ENCODE measurements at places on chromosomes 4 and X.

DNA sequence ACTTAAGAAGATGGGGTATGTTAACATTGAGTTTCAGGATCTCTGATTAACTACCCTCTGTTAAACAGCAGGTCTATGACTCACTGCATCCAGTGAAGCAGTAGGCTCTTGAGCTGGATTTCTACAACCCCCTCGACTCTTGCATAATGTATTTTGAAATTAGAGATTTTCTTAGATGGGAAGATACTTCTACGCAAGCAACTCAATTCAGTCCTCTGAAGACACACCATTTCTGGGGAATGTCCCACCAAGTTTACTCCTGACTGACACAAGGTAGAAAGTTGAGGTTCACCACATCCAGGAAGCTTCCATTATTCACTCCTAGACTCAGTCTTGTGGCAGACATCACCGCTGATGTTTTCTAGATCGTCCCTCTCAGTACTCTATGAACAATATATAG, 12.9 kb downstream of the PALLD start:
- no peak for DNase-seq

GRCh38 chr4:151853034-151853433, 92.2 kb upstream of the GATB start:
- no peak for DNase-seq

DNA sequence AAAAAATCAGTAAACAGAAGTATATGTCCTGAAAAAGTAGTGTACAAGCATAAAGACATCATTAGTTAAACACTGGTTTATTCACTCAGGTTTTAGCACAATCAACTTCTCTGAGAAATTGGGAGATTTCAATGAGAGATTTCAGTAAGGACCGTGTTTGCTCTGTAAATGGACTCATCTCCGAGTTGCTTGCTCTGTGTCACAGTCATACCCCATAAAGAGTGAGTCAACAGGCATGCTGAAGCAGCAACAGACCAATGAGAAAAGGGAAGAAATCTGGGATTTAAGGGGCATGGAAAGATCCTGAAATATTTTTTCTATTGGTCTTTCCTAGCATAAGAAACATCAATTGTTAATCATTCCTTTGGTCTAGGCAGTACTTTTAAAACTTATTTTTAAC, 4.7 kb downstream of the GLUD2 start:
- DNase-seq = peak; percentile 29

GRCh38 chrX:148672517-148672916, 172.1 kb downstream of the AFF2 start:
- no peak for DNase-seq

GRCh38 chr4:121767166-121767565, 2.2 kb upstream of the SMIM43 start:
- DNase-seq = no peak

GRCh38 chrX:72238721-72239475, at the start of gene ERCC6L:
TSS of gene ERCC6L (minus strand) at chrX:72239027. CDS start at chrX:72238911, 116 bp downstream.
- DNase-seq = peak; percentile 92

DNA sequence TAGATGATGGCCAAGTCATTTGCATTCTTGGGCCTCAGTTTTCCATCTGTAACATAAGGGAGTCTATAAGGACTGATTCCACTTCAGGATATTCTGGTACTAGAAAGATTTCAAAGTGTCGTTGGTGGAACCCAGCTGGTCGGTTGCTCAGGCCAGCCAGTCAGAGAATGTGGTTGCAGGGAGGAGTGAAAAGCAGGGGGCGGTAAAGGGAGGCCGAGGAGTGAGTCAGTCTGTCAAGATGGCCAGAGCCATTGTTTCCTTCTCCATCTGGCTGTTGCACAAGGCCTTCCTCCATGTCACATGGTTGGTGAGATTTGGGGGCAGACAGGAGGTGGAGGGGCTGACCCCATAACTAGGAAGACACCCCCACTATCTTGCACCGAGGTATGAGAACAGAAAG, 38.2 kb downstream of the STARD8 start:
- peak; percentile 72 for DNase-seq

DNA sequence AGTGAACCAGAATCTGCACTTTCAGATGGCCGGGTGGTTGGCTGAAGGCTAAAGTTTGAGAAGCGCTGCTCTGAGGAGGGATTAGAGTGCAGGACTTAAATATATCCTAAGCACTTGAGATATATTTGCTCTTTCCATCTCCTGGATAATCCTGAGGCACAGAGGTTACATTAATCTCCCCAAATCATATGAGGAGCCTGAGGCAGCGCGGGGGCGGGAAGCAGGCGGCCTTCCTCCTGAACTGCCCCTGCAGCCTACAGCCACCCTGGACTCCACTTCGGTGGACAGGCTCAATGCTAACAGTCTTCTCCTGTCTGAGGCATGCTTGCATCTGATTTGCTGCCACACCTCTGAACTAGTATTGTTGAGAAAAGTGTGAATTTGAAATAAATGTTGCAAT, 72.5 kb downstream of the AFAP1 start:
- DNase-seq = no peak

DNA sequence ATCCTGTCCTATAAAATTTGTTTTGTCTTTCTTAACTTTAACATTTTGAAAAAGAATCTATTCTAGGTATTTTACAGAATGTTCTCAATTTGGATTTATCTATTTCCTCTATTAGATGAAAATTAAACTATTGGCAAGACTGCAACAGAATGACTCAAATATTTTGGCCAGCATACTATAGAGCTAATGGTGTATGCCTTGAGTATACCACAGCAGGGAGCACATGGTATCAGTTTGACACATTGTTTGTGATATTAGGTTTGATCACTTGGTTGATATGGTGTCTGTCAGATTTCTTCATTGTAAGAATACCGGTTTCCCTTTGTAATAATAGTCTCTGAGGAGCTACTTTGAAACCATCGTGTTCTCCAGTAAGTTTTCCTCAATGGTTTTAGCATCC, 87.8 kb upstream of the NPNT start:
- no peak for DNase-seq

- DNase-seq = no peak
Measured at GRCh38 chrX:73977542-73978169, 326.3 kb upstream of the ZCCHC13 start.

DNA sequence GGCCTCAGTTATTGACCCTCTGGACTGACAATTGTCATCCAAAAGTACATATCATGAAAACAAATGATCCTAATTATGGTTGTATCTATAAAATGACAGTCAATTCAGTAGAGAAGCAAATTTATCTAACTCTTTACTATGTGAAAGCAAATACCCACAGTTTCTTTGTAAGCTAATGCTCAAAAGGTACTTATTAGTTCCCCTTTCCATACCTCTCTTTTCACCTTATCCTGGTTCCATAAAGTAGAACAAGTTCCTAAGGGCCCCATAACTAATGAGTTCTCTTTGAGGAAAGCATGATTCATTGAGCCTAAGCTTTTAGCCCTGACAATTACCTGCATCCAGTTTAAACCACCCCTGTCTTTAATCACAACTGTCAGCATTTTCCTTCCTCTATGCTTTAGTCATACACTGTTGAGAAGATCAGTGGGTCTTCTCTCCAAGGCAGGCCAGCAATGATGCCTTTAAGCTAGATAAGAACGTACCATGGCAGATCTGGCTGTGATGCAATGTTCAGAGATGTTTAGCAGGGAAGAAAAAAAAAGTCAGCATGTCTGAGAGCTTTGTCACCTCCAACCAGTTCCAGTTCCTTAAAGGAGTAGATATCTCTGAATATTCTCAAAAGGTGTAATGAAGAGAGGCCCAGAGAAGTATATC, 179.7 kb upstream of the RASGEF1B start:
- no peak for DNase-seq

DNA sequence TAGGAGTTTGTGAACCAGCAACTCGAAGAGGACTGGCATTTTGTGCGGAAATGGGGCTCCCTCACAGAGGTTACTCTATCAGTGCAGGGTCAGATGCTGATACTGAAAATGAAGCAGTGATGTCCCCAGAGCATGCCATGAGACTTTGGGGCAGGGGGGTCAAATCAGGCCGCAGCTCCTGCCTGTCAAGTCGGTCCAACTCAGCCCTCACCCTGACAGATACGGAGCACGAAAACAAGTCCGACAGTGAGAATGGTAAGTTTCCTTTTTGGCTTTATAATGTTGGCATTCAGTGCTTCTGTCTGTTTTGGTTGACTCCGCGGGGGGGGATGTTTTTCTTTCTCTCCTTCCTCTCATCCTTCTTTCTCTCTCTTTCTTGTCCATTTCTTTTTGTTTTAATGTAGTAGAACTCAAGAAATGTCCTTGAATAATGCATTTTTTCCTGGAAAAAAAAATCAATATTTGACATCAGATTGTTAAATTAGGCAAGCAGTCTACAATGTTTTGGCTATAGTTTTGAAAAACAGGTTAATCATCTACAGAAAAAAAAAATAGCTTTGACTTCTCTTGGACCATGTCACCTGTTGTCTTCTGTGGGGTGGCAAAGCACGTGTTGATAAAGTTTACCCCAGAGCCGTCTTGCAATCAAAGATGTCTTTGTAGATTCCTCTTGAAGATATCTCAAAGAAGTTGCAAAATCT, 103.6 kb downstream of the TENM3 start:
- DNase-seq = no peak

GRCh38 chrX:19602866-19603622, 87.7 kb upstream of the MAP3K15 start:
- peak; percentile 66 for DNase-seq

GRCh38 chr4:155331478-155331877, 45.3 kb downstream of the MAP9 start:
- no peak for DNase-seq

DNA sequence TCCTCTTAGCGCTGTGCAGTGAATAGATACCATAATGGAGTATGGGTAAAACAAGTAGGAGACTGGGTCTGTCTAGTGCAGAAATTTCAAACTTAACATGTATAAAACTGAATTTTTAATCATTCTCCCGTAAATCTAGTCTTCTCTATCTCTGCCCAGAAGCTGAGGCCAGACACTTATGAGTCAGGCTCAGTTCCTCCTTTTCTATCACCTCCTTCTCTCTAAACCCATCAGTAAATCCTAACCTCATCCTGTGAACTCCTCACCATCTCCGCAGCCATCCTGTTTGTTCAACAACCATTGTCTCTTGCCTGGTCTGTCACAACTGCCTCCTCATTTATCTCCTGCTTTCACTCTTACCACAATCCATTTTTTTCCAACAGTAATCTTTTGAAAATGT, 19.8 kb upstream of the SGMS2 start:
- no peak for DNase-seq

- peak; percentile 47 for DNase-seq
Measured at GRCh38 chrX:136030303-136031191, 45.3 kb downstream of the SLC9A6 start.

DNA sequence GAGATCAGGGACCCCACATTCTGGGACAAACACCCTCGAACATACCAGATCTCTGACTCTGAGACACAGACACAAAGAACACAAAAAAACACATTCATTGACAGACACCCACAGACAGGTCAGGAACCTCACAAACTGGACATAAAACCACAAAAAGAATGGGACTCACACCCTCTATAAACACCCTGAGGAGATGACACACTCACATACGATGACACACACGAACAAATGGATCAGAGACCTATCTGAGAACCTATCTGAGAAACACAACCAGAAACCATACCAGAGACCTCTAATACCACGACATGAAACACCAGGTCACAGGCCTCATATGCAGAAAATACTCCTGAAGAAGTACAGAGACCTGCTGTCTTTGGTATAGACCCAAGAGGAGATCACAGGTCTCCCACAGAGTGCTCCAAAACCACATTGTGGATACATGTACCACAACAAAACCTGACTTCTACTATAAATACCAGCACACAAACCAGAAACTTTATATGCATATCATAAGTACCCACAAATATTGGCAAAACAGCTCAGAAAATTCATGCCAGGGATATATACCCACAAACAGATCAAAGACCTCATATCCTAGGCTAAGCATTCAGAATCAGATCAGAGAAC, 19.5 kb downstream of the SUV39H1 start:
- no peak for DNase-seq

GRCh38 chr4:169271692-169272007, 894 bp upstream of the SH3RF1 start:
- DNase-seq = no peak

DNA sequence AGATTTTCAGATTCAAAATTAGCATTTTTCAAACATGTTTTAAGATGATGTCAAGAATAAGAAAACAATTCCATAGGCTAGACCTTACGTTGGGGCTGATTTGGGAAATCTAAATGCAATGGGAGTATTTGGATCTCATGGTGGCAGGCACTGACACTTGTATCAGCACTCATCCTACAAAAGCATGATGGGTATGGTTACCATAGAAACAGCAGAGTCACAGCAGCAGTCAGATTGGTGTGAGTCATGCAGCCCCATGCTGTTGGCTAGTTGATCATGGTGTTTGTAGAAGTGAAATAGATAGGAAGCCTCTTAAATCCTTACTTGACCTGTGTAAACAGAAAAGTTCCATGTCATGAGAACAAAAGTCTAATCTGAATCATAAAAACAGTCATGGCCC, 1637.3 kb upstream of the PABPC4L start:
- DNase-seq = peak; percentile 58

- no peak for DNase-seq
Measured at GRCh38 chr4:78625073-78625472, 73.5 kb downstream of the ANXA3 start.

GRCh38 chr4:26821677-26822503, 38.8 kb upstream of the STIM2 start:
- no peak for DNase-seq

DNA sequence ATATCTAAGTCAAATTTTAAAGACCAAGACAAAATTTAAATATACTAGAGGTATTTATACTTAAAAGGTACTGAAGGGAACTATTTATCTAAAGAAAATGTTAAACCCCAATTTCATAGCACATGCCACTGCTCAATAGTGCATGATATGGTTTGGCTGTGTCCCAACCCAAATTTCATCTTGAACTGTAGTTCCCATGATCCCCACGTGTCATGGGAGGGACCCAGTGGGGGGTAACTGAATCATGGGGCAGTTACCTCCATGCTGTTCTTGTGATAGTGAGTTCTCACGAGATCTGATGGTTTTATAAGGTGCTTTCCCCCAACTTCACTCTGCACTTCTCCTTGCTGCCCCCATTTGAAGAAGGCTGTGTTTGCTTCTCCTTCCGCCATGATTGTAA, 32.3 kb downstream of the MAML3 start:
- no peak for DNase-seq

- DNase-seq = no peak
Measured at GRCh38 chr4:71833232-71833900, 49.5 kb upstream of the GC start.

DNA sequence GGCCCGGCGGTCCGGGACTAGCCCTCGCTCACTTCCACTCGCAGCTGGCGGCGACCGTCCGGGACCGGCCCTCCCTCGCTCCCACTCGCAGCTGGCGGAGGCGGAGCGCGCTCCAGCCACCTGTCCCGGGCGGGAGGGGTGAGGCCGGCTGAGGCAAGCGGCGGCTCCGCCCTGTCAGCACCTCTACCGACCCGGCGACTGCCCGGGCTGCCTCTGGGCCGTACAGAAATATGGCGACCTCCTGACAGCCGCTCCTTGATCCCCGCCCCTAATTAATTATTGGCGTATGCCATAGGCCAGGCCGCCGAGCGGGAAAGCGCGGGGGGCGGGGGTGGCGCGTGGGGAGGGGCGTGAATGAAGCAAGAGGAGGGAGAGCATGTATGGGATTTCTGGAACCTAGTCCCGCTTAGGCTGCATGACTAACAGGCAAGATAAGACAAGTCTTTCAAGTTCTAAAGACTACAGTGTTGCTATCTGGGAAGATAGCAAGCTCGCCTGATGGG, at the start of gene MORC4:
MORC4 (minus strand) TSS at position 200 of the 503 bp plus-strand sequence. CDS start 243 bp downstream, outside the sequence.
- DNase-seq = peak; percentile 83

- DNase-seq = no peak
Measured at GRCh38 chr4:78091534-78091933, 34.4 kb downstream of the FRAS1 start.

GRCh38 chrX:85375333-85375738, 4.1 kb downstream of the POF1B start:
- no peak for DNase-seq

- DNase-seq = no peak
Measured at GRCh38 chrX:103017542-103017941, 46.4 kb downstream of the BEX1 start.

Data from Daoy (cell line).